ENCODE measurements at places on chromosomes 2 and 18.

DNA sequence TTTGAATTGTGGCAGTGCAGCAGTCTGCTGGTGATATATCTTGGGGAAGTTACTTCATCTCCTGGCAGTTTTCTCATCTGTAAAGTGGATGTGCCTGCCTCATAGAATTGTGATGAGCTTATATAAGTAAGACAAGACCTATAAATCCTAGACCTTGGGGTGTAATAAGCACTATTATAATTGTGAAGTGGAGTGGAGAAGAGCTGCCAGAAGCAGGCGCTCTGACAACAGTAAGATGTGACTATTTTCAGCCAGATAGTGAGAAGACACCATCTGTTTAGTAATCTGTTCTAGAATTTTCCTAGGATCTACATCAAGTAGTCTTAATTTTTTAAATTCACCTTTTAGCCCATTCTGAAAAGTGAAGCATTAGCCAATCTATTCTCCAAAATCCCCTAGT lies 85.6 kb upstream of the TSPYL6 start:
- DNase-seq: no peak

GRCh38 chr18:37845498-37845897 lies 279.9 kb upstream of the CELF4 start:
- DNase-seq: no peak

- DNase-seq: peak; percentile 52
Observed at GRCh38 chr18:23994361-23994902, 20.1 kb upstream of the TTC39C start.

- DNase-seq: no peak
Observed at GRCh38 chr2:1676913-1677820, 67.1 kb downstream of the PXDN start.
